ENCODE measurements at places on chromosomes 5 and 9.

DNA sequence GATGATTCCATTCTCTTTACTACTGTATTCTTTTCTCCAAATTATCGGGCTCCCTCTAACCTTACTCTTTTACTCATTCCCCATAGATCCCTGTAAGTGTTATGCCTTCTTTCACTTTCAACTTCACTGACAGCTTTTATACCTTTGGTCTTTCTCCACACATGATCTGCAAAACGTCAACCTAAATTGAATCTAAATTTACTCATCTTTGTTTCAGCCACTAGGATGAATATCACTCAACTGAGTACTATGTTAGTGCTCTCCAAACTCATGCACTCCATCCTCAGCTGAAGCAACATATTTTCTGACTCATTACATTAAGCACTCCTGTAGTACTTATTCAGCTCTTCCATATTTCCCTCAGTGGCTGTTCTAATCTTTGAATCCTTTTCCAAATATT lies 133.4 kb downstream of the ADAMTS19 start:
- no peak for DNase-seq

GRCh38 chr5:110398951-110399350 lies 327.5 kb downstream of the TMEM232 start:
- DNase-seq = no peak

DNA sequence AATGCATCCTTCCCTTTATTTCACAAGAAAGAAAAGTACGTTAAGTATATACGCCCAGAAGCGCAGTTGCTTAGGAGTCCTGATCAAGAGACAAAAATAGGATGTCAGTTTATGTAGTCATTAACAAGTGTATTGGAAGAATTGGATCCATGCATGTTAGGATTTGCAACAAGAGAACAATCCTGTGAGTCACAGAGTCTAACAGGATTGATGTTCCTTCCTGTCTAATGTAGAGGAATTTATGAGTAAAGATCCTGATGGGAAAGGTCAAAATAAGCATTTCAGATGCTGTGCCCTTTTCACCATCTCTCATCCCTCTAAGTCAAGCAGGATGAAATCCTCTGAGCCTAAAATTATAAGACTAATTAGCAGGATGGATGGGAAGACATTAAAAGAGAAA lies 406.0 kb upstream of the GRIA1 start:
- DNase-seq = no peak

- DNase-seq = no peak
Observed at GRCh38 chr5:53997736-53998627, 312.4 kb downstream of the ARL15 start.

- DNase-seq = no peak
Observed at GRCh38 chr5:91145333-91145620, 237.8 kb downstream of the ARRDC3 start.

GRCh38 chr9:111957856-111958631 lies 61.4 kb downstream of the UGCG start:
- DNase-seq = no peak

DNA sequence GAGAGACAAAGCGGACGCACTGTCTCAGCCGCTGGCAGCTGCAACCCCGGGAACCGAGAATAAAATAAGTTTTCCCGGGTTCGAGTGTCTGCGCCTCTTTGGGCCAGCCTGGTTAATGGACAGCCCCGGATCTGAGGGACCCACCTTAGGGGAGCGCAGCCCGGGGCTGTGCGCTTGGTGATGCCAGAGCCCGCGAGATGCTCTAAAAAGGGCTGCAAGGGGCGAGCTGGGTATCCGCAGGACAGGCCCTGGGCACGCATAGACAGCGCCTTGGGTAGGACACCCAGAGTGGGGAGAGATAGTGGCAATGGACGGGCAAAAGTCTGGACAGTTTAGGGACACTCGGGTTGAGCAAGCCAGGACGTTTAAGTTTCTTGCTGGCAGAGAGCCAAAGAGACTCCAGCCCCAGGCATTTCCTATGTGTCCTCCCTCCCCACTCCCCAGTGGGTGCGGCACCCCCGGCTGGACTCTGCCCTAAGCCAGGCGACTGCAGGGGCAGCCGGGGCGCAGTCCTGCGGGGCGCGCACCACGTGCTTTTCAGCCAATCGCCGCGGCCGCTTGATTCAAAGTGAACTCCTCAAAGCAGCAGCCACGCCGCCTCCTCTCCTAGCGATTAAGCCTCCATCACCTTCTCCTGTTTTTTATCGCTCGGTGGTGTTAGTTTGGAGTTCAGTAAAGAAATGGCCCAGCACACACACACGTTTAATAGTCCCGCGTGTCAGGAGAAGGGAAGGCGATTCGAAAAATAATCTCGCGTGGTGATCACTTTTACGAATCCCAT lies 616 bp upstream of the ENC1 start:
- no peak for DNase-seq

DNA sequence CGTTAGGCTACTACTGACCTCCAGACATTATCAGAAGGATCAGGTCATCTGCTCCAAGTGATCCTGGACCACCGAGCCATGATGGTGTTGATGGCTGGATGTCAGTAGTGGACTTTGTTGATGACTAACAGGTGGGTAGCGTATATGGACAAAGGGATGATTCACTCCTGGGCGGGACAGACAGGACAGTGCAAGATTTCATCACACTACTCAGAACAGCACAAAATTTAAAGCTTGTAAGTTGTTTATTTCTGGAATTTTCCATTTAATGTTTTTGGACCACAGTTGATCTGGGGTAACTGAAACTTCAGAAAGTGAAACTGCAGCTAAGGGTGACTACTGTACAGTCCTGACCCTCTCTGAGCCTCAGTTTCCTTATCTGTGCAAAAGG lies 12.7 kb downstream of the PDGFRB start:
- DNase-seq = no peak

- DNase-seq = no peak
Observed at GRCh38 chr9:129875687-129876395, 40.6 kb downstream of the USP20 start.

DNA sequence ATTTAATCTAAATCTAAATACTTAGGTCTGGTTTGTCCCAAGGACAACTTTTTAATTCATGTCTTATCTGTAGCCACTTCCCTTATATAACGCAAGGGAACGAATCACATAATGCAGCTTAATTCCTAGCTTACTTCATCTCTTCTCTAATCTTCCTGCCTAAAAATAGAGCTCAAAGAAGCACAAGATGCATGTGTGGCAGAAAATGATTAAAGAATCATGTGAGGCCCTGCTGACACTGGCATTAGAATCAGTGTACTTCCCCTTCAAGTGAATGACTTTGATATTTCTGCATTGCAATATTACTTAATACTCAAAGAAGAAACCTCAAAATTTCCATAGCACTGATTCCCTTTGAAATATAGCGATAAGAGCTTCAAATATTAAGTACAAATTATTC lies 317.9 kb upstream of the FTMT start:
- DNase-seq = no peak

DNA sequence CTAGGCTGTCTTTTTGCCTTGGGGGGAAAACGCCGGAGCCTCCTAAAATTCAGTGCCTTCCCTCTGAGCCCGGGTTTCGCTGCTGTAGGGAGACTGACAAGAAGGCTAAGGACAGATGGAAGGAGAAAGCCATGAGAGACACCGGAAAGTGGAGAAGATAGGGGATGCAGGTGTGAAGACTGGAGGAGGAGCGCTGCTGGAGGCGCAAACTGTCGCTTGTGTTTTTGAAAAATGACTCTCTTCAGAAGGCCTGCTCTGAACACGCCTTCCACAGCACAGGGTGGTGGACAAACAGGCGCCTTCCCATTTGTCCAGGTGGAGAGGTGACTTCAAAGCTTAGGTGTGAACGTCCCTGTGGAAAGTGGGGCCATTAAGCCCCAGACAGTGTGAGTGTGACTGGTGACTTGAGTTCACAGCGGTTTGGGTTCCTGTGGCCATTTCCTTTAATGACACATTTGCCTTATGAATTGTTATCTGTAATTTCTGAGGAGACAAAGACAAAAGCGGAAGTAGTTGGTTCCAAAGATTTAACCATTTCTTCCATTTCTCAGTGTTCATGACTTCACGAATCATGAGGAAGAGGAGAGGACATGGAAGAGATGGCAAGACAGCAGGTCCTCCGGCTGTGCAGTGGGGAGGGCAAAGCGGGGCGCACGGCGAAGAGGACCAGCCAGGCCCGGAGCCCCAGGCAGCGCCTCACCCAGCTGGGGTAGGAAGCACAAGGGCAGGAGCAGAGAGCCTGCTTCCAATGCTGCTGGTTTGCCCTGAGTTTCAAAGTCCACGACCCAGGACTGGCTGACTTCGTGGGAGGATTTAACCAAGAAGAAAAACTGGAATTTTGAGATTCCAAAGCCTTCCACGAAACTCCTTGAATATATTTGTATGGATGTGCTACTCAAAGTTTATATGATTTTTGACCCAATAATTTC lies 27.8 kb upstream of the SEMA4D start:
- no peak for DNase-seq

- no peak for DNase-seq
Observed at GRCh38 chr5:167642779-167643517, 648.5 kb upstream of the WWC1 start.

- no peak for DNase-seq
Observed at GRCh38 chr9:73132034-73132776, 19.5 kb upstream of the ANXA1 start.

DNA sequence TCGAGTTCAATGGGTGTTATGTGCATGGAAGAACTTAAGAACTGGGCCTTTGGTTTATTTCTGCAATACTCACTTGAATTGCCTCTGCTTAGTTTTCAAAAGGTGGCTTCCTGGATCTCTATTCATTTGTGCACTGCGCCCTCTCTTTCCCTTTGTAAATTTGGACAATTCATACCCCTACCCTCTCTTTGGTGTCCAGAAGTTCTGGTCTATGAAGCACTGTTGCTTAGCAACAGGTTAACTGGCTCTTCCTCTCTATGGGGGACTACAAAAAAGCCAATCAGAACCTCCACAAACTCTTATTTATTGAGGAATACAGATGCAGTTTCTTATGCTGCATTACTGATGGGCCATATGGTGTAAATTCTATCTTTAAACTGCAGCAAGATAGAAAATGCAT lies 13.5 kb upstream of the FAM120A start:
- DNase-seq = no peak

- DNase-seq = no peak
Observed at GRCh38 chr5:111703662-111704061, 53.3 kb downstream of the NREP start.

DNA sequence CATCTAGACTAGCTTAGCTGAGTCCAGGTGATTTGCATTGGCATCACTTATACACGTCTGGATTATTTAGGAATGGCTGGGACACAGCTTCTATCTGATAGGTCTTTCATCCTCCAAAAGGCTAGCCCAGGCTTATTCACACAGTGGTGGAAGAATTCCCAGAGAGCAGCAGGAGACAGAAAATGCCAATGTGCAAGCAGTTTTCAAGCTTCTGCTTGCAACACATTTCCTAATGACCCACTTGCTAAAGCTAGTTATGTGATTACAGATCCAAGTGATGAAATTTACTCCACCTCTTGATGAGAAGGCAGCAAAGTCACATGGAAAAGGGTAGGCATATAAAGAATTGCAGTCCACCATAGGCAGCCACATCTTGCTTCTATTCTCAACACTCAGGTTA lies 44.2 kb upstream of the MAST4 start:
- DNase-seq = no peak

DNA sequence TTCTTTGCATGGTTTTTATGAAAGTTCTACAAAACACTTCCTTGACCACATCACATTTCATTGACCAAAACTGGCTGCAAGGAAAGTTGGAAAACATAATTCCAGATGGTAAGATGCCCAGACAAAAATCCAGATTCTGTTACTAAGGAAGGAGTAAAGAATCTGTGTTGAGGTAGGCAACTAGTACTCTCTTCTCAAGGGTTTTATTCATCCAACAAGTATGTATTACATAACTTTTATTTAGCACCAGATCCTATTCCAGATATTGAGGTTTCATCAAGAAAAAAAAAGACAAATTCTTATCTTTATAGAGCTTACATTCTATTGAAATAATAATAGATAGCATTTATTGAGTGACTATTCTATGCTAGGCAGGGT lies 43.2 kb upstream of the UGCG start:
- no peak for DNase-seq

DNA sequence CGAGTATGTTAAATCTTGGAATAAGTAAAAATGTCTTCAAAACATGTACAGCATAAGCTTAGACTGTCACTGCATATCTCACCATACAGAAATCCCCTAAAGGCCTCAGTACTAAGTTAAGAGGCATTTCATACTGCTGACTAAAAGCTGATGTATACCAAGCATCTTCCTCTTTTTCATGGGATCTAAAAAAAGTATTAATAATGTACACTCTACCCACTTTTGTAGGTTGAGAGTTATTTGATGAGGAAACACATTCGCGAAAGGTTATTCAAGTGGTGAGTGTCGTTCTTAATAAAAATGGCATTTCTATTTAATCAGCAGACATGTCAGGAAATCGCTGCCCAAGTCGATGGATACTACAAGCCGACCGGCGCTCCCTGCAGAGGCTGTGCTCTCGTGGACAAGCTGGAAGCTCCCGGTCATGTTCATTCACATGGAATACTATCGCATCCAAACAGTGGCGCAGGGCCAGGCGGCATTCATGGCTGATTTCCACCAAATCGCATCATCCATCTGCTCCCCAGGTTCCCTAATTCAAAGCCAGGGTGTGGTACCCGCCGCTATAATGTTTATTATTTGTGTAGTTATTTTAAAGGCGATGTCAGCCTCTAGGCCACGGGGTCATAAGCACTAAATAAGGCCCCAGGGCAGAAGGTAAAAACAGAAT lies 724 bp downstream of the SGTB start:
- no peak for DNase-seq

DNA sequence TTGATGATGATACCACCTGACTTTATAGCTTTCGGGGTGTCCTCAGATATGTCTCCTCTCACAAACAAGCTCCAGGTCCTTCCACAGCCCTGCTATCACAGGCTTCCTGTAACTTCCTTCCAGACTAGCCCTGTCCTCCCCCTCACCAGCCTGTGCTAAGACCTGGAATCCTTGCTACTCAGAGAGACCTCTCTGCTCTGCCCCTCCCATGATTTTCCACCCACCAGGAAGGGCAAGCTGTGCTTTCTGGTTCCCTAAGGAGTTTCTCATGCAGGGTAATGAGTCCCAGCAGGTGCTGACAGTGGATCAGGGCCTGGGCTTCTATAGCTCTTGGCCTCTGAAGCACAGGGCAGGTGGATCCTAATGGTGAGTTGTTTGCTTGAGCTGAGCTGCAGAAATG lies 86.9 kb downstream of the AOPEP start:
- DNase-seq = no peak

- no peak for DNase-seq
Observed at GRCh38 chr5:63351164-63351563, 611.1 kb downstream of the HTR1A start.

GRCh38 chr9:841371-842209 lies at the start of gene DMRT1:
TSS of gene DMRT1 (plus strand) at chr9:841697. CDS start at chr9:841839, 142 bp downstream.
- DNase-seq = no peak
